GM12892 (cell line): ENCODE measurements at places on chromosomes 16 and 17.

GRCh38 chr17:48527547-48527932, 3.3 kb downstream of the HOXB1 start:
- no peak for DNase-seq

DNA sequence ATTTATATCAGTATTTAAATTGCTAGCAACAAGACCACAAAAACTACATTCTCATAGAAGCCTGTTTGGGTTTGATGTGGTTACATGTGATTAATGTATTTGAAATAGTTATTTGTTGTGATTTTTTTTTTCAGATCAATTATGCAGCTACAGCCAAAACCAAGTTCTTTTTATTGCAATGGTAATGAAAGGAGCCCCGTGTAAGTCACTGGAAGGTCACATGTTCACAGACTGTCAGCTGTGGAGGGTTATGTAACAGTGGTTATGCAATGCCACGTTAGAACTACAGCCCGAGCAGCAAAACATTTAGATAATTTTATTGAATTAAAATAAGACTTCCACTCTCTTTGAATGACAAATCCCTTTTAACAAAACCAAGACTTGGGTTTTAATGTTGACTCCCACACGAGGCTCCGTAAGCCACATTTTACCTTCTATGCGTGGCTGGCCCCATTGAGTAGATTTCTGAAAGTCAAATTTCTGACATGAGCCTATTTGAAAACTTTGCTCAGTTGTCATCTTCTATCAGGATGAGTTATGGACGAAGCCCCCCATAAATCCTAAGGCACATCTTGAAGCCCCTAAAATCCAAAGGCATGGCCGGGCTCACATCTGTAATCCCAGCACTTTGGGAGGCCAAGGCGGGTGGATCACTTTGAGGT, 41.8 kb upstream of the SEC14L1 start:
- DNase-seq: no peak

GRCh38 chr17:66611397-66611796, 223.5 kb upstream of the CACNG5 start:
- DNase-seq: no peak

DNA sequence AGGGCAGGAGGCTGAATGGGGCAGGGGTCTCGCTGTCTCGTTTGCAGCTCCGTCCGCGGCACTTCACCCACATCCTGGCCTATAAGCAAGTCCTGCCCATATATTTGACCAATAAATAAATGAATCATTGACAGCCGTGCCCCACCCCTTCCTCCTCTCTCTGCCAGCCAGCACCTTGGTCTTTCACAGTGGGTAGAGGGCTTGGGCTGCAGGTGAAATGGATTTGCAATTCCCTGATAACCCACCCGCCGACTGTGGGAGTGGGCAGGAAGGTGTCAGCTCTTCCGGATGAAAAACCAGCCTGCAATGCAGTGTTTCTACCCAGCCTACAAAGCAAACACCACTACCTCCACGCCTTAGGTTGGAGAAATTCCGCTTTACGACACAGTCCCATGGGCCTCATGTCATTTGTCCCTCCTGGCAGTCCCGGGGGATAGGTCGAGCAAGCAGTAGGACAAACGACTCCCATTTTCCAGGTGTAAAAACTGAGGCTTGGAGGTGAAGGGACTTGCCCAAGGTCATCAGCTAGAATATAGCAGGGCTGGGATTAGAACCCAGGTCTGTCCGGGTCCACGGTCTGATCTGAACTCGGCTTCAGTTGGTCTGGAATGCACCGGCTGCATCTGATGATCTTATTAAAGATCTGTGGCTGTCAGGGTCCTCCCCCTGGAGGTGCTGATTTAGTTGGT, 79.0 kb downstream of the ABCC1 start:
- DNase-seq: no peak

- DNase-seq: no peak
These were observed 27.8 kb upstream of the MFSD6L start for GRCh38 chr17:8826808-8827435.

DNA sequence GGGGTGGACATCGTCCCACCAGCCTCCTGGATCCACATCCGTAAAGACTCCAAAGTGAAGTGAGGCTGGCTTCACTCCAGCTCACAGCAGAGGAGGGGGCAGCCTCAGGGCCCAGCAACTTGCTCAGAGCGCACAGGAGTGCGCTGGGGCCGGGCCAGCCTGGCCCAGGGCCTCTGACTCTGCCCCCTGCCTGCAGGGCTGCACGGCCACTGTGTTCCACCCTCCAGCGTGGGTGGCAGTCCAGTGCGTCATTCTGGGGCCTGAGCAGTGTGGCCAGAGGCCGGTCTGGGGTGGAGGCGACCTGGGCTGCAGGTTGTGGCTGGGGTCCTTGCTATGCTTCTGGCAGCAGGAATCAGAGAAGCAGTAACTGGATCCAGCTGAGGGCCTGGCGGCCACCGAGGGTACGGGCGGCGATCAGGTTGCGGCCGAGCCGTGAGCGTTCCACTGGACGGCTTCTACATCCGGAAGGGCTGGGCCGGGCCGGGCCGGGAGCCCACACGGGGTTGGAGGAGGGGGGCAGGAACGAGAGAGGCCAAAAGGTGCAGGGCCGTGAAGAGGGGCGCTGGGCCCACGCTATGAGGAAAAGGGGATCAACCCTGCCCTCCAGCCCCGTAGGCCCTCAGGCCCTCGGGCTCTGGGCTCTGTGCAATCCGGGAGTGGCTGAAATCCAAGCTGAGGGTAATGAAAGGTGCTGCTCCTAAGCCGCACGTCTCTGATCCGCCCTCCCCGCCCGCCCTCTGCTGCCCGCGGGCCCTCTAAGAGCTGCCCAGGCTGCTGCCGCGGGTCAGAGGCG, at the start of gene FSCN2:
TSS of gene FSCN2 (plus strand) at position 787 of the 793 bp plus-strand sequence. CDS start 155 bp downstream, outside the sequence.
- no peak for DNase-seq

- no peak for DNase-seq
These were observed 669.3 kb downstream of the TOX3 start for GRCh38 chr16:51877686-51878085.

GRCh38 chr16:69561901-69562300, 3.9 kb upstream of the NFAT5 start:
- no peak for DNase-seq

DNA sequence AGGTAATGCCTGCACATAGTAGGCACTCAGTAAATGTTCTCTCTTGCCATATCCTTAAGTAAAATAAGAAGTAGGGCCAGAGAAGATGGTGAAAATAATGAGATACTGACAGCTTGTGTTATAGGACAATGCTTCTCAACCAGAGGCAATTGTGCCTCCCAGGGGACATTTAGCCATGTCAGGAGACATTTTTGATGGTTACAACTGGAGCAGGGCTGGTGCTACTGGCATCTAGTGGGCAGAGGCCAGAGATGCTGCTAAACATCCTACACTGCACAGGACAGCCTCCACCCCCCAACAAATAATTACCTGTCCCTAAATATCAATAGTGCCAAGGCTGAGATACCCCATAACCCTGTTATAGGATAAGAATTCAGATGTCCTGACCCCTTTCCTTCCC, 1.7 kb downstream of the RAD51D start:
- DNase-seq: no peak

DNA sequence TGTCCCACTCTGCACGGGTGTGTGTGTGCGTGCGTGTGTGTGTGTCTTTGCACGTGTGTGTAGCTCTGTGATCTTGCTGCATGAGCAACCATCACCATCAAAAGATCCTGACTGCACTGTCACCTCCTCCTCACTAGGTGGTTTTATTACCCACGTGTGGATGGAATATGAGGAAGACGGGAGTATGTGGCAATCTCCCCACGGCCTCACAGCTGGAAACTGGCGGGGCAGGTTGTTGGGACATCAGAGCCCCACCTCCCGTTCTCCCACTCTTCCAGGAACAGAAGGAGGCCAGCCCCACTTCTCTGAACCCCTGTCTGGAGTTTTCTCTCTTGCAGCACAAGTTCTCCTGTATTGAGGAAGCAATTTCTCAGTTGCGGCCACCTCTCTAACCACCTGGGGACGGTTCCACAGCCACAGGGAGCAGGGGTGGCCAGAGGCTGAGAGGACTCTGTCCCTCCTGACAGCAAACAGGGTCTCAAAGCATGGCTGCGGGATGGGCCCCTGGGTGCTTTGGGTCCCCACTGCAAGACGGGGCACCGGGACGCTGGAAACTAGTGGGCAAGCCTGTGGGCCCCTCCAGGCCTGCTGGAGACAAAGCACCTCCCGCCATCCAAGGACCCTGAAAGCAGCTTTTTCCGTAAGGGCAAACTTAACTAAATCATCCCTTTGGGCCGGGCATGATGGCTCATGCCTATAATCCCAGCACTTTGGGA, 27.9 kb upstream of the ATP2C2 start:
- no peak for DNase-seq

DNA sequence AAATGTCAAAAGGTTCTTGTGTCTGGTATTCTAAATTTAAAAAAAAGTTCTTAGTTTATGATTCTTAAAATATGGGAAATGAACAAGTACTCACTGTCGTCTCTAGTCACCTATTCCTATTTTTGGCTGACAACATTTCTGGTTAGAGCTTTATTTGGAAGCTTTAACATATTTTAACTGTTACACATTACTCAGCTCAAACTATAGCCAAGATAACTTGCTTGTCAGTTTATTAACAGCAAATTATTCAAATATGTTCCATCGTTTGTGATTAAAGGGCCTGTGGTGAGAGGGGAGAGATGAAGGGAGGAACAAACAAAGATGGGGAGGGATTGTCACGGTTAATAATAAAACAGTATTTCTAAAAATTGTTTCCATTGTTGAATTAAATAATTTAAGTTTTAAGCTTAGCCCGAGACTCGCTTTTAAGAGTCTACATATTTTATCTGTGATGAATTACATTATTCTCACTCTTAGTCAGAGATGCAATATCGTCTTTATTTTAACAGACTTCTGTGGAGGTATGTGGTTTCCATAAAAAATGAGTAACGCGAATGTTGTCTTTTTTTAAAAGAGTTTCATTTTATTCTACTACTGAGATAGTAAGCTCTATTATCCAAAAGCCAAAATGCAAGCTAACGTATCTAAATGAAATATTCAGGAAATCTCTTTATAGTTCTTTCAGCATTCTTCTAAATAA, 321.9 kb upstream of the PMFBP1 start:
- DNase-seq: no peak

- no peak for DNase-seq
These were observed 109.1 kb upstream of the CRHR1 start for GRCh38 chr17:45675012-45675411.

GRCh38 chr16:57358086-57358420, 530 bp upstream of the CCL22 start:
- DNase-seq: no peak

DNA sequence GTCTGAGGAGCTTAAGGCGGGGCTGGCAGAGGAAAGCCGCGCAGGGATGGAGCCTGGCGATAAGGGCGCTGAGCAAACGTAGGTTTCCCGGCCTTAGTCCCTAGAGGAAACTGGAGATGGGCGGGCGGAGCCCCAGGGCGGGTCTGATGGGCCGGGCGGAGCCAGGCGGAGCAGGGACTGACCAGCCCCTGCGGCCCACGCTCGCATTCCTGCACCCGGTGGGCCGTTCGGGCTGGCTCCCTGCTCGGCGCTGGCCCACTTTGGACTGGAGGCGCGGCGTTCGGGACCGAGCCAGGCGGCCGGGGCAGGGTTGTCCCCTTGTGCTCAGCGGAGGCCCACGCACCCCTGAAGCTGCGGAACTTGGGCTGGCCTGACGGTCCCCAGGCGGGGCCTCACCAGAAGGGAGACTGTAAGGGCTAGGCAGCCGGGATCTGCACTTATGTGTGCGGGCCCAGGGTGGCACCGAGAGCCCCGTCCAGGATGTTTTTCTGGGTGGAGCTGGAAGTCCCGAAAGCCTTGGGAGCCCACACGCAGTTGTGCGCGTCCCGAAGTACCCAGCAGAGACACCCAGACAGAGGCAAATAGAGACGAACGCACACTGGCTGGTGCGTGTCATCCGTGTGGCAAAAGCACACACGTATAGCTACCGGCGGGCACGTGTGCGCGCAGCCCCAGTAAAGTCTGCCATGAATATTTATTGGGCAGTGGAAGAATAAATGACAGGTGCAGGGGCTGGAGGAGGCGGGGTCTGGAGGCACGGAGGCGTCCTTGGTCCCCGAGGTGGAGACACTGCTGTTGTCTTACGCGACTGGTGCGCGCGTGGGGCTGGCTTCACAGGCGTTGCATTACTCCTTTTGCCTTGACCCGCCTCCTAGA, 1.4 kb downstream of the PYDC1 start:
- DNase-seq: no peak

DNA sequence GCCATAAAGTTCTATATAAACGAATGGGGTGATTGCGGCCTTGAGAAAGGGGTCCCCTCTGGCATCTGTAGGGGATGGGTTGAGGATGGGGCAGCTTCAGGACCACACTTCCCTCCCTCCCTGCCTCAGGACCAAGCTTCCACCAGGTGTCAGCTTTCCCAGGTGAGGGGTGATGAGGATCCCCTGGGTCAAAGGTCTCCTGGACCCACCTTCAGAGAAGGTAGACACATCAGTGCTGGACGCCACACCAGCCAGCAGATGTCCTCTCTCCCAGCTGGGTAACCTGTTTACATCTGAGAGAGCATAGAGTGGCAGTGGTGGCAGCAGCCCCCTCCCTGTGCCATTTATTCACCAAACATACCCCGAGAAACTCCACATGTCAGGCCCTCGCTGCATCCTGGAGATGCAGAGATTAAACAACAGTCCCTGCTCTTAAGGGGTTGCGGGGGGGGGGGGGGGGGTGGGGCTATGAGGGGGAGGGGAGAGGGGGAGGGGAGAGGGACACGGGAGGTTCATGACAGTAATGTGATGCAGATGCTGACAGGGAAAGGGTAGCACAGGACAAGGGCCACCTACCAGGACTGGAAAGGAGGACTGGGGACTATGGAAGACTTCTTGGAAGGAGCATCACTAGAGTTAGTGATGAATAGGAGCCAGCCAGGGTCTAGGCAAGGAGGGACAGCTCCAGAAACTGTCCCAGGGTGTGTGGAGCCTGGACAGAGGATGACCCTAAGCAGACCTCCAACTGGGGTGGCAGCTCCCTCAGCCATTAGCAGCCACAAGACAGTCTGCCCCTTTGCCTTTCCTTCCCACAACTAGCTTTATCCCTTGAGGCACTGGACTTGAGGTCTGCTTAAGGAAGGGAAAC, 5.0 kb downstream of the PROCA1 start:
- no peak for DNase-seq

- DNase-seq: peak; percentile 54
These were observed 24.2 kb downstream of the SGSH start for GRCh38 chr17:80195671-80196529.

- DNase-seq: no peak
These were observed 24.9 kb downstream of the ERCC4 start for GRCh38 chr16:13944816-13945215.

- no peak for DNase-seq
These were observed 24.8 kb upstream of the ASGR2 start for GRCh38 chr17:7139400-7139799.

- DNase-seq: no peak
These were observed 299.8 kb upstream of the ZFHX3 start for GRCh38 chr16:73347500-73348375.

DNA sequence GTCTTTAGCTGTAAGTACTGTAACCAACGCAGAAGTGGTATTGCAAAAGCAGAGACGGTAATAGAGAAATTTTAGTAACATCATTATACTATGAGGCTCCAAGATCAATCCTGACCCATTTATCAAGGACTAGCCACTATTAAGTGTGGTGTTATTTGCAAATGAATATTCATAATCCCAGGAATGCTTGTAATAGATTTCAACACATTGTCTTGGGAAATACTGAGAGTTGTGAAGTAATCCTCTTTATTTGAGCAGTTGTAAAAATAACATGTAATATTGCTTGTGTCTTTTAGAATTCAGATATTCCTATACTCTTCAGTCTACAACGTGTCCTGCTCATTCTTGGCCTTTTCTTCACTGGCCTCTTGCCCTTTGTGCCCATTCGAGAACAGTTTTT, 46.4 kb downstream of the GDPD1 start:
- DNase-seq: no peak
